ENCODE measurements at places on chromosomes 5 and 9.

DNA sequence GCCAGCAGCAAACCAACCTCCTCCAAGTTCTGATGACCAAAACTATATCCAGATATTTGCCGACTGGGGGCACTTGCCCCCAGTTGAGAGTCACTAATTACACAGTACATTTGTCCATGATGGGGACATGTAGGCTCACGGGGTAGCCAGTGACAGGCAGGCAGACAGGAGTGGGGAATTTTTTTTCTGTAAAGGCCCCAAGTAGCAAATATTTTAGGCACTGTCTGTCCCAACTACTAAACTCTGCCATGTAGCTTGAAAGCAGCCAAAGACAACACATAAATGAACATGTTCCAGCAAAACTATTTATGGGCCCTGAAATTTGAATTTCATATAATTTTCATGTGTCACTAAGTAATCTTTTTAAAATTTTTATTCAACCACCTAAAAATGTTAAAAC lies 80.7 kb downstream of the GRIA1 start:
- DNase-seq = no peak

- no peak for DNase-seq
These were observed 75.6 kb downstream of the USP20 start for GRCh38 chr9:129910628-129911567.

GRCh38 chr9:130256644-130257043 lies 8.9 kb upstream of the HMCN2 start:
- DNase-seq = no peak

- DNase-seq = no peak
These were observed 3.9 kb upstream of the LSM11 start for GRCh38 chr5:157739388-157740228.

GRCh38 chr5:81359108-81359507 lies 34.8 kb downstream of the ACOT12 start:
- DNase-seq = no peak

- DNase-seq = no peak
These were observed 622.2 kb downstream of the ANXA1 start for GRCh38 chr9:73773896-73774295.

- peak; percentile 99 for DNase-seq
These were observed 541.4 kb upstream of the ZNF462 start for GRCh38 chr9:106321394-106322180.

DNA sequence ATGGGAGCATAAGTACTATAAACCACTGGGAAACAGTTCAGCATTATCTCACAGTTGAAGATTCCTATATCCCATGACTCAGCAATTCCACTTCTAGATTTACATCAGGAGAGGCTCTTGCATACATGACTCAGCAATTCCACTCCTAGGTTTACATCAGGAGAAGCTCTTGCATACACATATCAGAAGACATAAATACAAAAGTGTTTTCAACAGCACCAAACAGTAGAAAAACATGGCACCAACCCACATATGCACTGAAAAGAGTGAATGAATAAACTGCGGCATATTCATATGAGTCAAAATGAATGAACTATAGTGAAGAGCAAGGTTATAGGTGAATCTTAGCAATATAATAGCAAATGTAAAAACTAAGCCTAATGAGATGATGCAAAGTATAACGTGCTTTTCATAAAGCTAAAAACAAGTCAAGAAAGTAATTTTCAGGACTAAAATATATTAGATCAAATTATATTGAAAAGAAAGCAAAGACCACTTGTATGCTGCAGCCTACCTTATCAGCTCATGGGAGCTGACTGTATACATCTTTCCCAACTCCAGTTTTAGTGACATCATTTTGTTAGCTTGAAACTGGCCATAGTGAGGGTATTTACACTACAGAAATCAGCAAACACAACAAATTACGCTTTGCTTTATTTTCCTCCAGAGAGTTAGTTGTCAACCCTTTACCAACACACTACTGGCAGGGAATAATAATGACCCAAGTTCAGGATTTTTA lies 95.8 kb downstream of the ANKRD18B start:
- no peak for DNase-seq

- no peak for DNase-seq
These were observed 11.5 kb downstream of the PDLIM4 start for GRCh38 chr5:132268769-132269551.

GRCh38 chr5:9623661-9624060 lies 6.5 kb downstream of the TAS2R1 start:
- DNase-seq = no peak

GRCh38 chr5:43917925-43918324 lies 314.9 kb downstream of the NNT start:
- no peak for DNase-seq

DNA sequence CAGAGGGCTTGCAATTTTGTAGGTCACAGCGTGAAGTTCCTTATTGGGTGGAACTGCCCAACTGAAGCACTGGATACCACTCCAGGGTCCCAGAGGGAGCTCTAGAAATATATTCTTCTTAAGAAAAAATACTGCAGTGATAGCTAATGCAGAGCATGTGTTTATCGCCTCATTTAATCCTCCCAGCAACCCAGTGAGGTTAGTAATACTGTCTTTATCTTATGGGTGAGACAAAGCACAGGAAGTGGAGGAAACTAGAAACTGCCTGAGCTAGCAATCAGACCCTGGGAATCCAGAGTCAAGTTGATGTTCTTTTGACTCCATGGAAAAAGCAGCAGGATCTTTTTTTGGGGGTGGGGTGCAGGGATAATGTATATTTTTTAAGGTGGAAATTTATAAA lies 153.3 kb downstream of the PJA2 start:
- no peak for DNase-seq

- DNase-seq = no peak
These were observed 5.7 kb downstream of the NFIB start for GRCh38 chr9:14307989-14308852.

DNA sequence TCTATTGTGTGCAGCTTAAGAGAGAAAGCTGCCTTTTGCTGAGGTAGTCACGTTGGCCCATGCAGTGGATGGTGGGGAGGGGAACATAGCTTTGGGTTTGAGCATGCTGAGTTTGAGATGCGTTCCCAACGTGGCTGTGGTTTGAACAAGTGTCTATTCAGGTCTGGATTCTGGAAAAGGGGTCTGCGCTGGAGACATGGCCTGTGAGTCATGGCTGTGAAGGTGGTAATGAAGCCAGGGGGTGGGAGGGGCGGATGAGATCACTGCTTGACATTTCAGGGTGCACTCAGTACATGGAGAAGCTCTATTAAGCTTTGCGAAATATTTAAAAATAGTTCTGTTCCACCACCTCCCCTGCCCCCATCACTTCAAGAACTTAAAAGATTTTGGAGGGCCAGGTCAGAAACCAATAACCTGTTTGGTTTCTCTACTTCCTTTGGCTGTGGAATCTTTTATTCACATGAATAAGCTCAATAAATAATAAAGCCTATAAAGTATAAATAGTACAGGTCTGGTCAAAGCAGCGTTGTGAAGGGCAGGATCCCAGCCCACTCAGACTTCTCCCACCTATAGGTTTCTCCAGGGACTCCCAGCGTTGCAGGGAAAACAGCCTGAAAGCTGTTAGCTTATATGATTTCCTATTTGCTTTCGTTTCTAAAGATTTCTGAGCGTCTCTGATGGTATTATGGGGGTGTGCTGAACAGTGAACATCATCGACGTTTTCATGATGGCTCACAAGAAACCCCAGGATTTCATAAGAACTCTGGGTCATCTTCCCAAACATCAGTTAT lies 189.9 kb downstream of the NSG2 start:
- DNase-seq = no peak

GRCh38 chr5:83924891-83925290 lies 204.2 kb upstream of the HAPLN1 start:
- DNase-seq = no peak

- DNase-seq = no peak
These were observed 75.4 kb upstream of the ADAMTS19 start for GRCh38 chr5:129384736-129385135.

DNA sequence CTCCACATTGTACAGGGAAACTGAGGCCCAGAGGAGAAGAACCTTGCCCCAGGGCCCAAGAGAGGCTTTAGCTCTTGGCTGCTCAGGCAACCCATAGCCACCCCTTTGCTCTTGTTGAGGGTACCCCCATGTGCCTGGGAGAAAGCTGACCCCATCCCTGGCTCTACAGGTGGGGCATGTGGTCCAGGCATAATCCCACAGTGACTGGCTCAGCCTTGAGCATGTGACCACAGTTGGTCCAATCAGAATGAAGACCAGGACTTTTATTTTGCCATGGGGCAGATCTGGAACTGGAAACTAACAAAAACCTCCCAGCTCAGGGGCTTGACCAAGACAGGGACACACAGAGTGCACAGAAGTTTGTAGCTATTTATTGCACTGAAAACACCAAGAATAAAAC lies 29.3 kb downstream of the SLC6A7 start:
- no peak for DNase-seq

- DNase-seq = no peak
These were observed 56.9 kb downstream of the PDE6A start for GRCh38 chr5:149887622-149888183.

DNA sequence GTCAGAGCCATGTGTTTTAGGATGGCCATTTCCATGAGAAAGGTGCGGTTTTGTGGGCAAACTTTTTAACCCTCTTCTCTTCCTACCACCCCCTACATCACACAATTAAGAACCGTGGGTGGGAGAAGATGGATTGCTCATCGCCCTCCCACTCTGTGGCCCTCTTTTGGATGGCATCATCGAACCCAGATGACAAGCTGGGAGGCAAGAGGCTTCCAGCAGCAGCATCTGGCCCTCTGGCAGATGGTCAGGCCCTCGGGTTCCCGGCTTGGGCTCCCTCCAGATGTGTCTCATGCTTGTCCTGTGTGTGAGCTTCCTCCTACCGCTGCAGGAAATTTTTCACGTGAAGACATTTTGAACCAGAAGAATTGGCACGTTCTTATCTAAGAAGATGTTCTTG lies 199.9 kb downstream of the EBF1 start:
- peak; percentile 61 for DNase-seq

- no peak for DNase-seq
These were observed 74.2 kb upstream of the OTULINL start for GRCh38 chr5:14507156-14507941.

- DNase-seq = no peak
These were observed 51.1 kb downstream of the FNIP1 start for GRCh38 chr5:131745703-131746102.

DNA sequence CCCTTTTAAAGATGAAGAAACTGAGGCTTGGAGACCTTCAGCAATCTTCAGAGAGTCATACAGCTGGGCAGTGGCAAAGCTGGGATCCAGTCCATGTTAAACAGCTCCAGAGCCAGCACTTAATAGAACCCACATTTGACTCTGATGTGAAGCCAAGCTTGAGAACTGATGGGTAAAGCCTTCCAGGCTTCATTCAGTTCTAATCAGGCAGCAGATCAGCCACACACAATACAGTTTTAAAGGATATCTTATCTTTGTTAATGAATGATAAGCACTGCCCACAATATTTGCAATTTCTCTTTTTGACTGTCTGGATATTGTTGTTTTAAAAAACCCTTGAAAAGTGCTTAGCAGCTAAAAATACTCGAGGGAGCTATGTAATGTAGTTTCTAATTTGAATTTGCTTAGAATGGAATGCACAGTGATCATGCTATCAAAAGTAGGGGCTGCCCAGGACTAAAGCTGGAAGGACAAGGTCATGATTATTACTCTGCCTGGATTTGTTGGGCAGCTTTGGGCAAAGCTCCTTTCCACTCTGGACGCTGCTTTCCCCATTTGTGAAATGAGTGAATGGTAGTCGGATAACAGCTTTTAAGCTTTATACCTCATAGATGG lies 31.3 kb upstream of the HTR4 start:
- DNase-seq = no peak

GRCh38 chr5:36584009-36584875 lies 22.2 kb upstream of the SLC1A3 start:
- DNase-seq = no peak

DNA sequence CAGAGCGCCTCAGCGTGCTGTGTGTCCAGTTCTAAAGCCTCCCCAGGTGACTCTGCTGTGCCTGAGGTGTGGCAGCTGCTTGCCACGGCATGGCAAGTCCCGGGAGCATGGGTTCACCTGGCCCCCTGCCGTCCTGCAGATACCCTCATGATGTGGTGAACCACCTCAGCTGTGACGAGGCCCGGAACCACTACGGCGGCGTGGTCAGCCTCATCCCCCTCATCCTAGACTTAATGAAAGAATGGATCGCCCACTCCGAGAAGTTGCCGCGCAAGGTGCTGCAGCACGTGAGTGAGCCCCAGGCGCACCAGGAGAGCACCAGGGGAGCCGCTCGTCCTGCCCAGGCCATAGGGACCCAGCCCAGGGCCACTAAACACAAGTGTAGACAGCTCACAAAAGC lies 9.5 kb downstream of the SPACA9 start:
- DNase-seq = no peak

GRCh38 chr9:125436613-125437443 lies 175.2 kb downstream of the GAPVD1 start:
- no peak for DNase-seq

GRCh38 chr5:1497795-1498622 lies 25.8 kb downstream of the LPCAT1 start:
- DNase-seq = no peak

- DNase-seq = no peak
These were observed 14.2 kb downstream of the TCERG1 start for GRCh38 chr5:146461319-146461718.

DNA sequence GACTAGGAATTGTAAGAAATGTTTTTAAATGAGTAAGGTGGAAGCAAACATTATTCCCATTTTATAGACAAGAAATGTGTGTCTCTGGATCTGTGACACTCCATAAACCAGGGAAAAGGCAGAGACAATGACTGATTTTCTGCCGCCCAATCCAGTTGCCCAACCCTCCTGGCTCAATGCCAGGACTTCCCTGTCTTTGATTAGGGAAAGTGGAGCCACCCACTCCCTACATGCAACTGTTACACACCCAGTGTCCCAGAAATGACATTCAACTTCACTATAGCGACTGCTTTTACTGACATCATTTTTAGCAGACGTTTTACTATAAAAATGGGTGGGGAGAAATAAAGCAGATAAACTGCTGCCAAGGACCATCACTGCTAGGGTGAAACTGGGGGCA lies 79.7 kb downstream of the THBS4 start:
- DNase-seq = no peak

- DNase-seq = no peak
These were observed 93.0 kb upstream of the ANKRD55 start for GRCh38 chr5:56326116-56326515.

- DNase-seq = no peak
These were observed 19.2 kb downstream of the NKD2 start for GRCh38 chr5:1027631-1028441.

GRCh38 chr5:36334315-36334714 lies 32.6 kb upstream of the RANBP3L start:
- DNase-seq = no peak

DNA sequence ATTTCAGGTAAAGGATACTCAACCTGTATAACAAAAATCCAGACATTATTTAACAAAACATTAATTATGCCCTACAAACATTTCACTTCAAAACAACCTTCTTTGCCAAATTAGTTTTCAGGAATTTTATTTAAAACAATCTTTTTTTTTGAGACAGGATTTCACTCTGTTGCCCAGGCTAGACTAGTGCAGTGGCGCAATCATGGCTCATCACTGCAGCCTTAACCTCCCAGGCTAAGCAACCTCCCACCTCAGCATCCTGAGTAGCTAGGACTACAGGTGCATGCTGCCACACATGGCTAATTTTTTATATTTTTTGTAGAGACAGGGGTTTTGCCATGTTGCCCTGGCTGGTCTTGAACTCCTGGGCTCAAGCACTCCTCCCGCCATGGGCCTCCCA lies 3.9 kb downstream of the FNIP1 start:
- no peak for DNase-seq

All from NCI-H524 treated with DMSO at 0.1 percent for 48 hours (cell line).